ENCODE measurements at places on chromosomes 11 and 22.

GRCh38 chr11:12290477-12290922 is 86.9 kb upstream of the PARVA start:
- DNase-seq, result no peak

GRCh38 chr11:44308923-44309477 is 939 bp downstream of the ALX4 start:
- no peak for DNase-seq

- DNase-seq, result no peak
Measured at GRCh38 chr22:42275176-42275575, 4.7 kb upstream of the TCF20 start.

GRCh38 chr11:27373856-27374602 is 11.0 kb upstream of the CCDC34 start:
- no peak for DNase-seq

- no peak for DNase-seq
Measured at GRCh38 chr22:20164863-20165262, 14.0 kb upstream of the CCDC188 start.

- DNase-seq, result no peak
Measured at GRCh38 chr11:1728301-1728700, 22.1 kb downstream of the IFITM10 start.

DNA sequence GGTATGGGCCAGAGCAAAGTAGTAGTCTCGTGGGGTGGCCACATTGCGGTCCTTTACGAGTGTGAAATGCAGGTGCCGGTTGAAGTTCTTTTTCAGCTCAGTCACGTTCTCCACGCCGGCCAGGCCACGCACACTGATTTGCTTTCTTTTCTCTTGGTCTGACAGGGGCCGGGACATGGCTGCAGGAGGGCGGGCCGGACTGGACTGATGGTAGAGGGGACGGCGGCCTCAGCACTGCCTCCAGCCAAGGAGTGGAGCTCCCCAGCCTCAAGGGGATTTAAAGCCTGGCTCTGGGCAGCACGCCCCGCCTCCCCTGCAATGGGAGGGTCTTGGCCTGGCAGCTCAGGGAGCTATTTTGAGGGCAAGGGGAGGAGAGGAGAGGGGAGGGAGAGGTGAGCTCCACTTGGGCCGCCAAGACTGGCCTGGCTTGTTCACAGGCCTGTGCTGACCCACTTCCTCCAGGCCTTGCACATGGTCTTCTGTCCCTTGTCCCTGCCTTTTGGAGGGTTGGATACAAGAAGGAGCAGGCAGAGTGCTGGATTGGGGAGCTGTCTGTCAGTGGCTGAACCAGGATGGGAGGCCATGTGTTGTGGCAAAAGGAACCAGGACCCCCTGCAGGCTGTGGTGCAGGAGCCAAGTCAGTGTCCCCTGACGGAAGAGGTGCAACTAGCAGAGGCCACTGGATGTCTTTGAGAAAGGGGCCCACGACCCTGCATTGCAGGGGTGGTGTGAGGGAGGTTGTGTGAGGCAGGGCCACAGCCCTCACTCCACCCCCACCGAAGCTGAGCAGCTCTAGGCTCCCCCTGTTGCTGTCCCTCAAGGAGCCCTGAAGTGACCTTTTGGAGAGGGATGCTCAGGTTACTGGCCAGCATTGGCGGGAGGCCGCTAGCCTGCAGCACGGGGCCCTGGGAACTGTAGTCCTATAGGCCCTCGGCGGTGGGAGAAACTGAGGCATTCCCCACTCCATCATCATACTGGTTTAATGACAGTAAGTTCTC is at the start of gene PYGM:
Gene PYGM (minus strand): TSS at position 253 of the 998 bp plus-strand sequence. CDS start 76 bp downstream, at position 177.
- no peak for DNase-seq

GRCh38 chr11:34251589-34251980 is 106.2 kb downstream of the ABTB2 start:
- DNase-seq, result no peak

DNA sequence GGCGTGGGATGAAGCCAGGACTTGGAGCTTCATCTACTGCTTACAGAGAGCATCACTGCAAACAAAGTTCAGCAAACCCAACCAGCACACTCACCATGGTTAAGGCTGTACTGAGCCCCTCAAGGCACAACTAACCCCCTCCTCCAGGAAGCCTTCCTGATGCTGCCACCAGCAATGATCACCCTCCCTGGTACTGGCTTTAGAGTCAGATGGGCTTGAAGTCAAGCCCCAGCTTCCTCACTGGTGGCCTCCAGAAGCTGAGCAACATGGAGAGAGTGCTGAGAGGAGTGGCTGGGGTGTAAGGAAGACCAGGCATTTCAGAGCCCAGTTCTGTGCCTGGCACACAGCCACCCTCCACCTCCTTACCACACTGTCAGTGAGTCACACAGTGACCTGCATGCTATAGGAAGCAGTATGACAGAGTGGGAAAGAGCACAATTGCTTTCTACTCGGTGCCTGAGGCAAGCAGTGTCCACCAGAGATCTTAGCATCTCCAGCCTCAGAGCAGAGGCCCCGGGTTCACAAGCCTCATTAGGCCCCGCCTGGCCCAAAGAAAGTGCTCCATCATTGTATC is 24.7 kb upstream of the BAIAP2L2 start:
- no peak for DNase-seq

- no peak for DNase-seq
Measured at GRCh38 chr22:47083379-47083986, 321.0 kb downstream of the TBC1D22A start.

DNA sequence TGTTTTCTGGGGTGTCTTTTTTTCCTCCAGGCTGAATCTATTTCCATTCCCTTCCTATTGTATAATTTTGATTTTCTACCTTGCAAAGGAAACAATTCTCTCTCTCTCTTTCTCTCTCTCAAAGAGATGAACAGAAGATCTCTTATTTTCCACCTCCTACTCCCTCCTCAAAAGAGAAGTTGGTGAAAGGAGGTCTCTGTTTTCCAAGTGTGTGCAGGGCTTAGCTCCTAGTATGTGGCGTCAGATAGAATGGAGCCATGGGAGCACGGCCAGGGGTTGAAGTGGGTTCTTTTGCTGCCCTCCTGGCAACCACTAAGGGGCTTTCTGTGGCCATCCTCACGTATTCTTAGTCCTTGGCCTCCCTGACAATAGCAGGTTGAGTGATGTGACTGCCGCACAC is 480 bp downstream of the TRIM34 start:
- DNase-seq, result no peak

GRCh38 chr11:58832056-58832645 is 12.4 kb downstream of the GLYATL2 start:
- no peak for DNase-seq

DNA sequence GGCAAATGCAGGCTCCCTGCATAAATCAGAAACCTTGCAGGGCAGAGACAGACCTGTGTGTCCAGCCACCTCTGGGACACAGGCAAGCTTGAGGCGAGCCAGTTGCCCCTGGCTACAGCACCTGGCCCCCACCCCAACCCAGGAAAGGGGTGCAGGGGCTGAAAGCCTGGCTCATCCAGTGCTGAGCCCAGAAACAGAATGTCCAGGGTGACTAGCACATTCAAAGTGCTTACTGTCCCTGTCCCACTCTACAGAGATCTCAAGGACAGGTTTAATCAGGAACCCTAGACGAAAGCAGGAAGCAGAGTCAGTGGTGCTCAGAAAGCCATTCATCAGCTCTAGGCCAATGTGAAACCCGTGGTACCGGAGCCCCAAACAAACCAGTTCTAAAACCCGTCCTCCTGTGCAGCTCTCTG is 31.9 kb downstream of the PLEKHA7 start:
- no peak for DNase-seq

DNA sequence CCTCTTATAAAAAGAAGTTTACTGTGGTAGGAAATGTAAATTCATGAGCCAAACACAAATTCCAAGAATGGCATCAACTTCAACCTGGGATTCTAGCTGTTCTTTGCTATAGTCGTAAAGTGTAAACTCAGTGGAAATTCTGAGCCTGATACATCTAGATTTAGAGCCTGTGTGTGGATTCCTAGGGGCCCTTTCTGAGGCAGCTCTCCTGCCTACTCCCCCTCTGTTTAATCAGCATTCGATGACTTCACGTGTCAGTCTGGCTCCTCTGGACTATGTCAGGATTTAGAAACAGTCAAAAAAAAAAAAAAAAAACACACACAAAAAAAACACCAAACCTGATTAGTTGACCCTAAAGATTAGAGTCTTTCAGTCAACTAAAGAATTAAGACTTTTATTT is 93.1 kb upstream of the SC5D start:
- no peak for DNase-seq

DNA sequence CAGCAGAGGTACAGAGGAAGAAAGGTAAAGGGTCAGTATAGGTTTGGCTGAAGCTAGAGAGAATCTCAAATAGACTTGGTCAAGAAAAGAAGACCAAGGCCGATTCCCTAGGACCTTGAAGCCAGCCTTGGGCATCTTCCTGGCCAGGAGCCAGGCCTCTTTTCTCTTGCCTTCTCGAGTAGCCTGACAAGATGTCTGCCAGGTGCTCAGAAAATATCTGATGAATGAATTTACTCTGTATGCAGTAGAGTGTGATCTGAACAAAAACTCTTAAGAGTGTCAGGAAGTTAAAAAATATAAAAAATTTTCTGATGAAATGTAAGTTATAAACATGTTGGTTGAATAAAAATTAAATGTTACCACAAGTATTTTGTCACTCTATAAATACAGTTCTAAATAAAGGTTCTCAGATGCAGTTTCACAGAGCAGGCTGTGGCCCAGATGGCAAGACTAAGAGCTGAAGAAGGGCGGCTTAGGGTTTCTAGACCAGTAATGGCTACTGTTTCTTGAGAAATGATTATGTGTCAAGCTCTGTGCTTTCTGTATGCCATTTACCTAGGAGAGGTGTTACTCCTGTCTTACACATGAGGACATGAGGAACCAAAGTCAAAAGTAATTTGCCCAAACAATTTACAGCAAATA is 98.1 kb downstream of the ATXN10 start:
- DNase-seq, result no peak

DNA sequence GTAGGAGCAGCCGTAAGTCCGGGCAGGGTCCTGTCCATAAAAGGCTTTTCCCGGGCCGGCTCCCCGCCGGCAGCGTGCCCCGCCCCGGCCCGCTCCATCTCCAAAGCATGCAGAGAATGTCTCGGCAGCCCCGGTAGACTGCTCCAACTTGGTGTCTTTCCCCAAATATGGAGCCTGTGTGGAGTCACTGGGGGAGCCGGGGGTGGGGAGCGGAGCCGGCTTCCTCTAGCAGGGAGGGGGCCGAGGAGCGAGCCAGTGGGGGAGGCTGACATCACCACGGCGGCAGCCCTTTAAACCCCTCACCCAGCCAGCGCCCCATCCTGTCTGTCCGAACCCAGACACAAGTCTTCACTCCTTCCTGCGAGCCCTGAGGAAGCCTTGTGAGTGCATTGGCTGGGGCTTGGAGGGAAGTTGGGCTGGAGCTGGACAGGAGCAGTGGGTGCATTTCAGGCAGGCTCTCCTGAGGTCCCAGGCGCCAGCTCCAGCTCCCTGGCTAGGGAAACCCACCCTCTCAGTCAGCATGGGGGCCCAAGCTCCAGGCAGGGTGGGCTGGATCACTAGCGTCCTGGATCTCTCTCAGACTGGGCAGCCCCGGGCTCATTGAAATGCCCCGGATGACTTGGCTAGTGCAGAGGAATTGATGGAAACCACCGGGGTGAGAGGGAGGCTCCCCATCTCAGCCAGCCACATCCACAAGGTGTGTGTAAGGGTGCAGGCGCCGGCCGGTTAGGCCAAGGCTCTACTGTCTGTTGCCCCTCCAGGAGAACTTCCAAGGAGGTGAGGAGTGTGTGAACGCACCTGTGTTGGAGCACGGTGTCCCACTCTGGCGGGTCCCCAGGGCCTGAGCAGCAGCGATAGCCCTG is at the start of gene TAGLN:
Gene TAGLN (plus strand): TSS at position 318 of the 863 bp plus-strand sequence. CDS start 3,644 bp downstream, outside the sequence.
- no peak for DNase-seq

- DNase-seq, result no peak
Measured at GRCh38 chr11:73114835-73115220, 27.3 kb downstream of the FCHSD2 start.

DNA sequence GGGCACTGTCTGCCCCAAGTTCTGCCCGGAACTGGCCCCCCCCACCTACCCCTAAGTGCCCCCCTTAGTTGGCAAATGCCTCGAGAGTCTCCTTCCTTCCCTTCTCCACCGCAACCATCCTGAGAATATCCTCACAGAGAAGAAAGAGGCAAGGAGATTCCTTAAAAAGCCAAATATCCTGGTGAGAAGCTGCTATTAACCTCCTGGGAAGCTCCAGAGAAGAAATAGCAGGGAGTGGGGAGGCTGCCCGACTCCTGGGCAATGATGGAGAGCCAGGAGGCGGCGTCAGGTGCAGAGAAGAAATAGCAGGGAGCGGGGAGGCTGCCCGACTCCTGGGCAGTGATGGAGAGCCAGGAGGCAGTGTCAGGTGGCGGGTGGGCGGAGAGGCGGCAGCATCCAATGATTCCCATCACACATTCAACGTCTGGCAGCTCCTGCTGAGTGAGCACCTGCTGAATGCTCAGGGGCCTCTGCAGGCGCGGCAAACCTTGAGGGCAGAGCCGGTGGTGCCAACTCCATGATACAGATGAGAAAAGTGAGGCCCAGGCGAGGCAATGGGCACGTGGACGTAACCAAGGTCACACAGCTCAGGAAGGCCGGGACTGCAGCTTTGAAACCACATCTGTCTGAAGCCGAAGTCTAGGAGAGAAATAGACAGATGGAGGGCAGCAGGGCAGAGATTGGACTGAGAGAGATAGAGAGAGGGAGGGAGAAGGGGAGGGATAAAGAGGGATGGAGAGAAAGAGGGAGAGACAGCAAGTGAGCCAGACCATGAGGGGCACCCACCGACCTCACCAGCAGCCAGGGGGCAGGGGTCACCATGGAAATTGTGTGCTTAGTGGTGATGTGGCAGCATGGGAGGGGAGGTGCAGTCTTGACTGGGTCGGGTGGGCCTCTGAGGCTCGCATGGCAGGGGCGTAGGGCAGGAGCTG is 58.3 kb downstream of the CYTH4 start:
- no peak for DNase-seq

GRCh38 chr11:16047073-16047472 is 309.3 kb downstream of the SOX6 start:
- no peak for DNase-seq

GRCh38 chr11:102637731-102638130 is 12.6 kb upstream of the MMP20 start:
- DNase-seq, result no peak

GRCh38 chr11:116928102-116928777 is 90.8 kb upstream of the APOA1 start:
- DNase-seq, result peak; percentile 56

GRCh38 chr22:47564158-47564450 is 801.7 kb downstream of the TBC1D22A start:
- no peak for DNase-seq
